ENCODE measurements at places on chromosomes 2 and 18.

DNA sequence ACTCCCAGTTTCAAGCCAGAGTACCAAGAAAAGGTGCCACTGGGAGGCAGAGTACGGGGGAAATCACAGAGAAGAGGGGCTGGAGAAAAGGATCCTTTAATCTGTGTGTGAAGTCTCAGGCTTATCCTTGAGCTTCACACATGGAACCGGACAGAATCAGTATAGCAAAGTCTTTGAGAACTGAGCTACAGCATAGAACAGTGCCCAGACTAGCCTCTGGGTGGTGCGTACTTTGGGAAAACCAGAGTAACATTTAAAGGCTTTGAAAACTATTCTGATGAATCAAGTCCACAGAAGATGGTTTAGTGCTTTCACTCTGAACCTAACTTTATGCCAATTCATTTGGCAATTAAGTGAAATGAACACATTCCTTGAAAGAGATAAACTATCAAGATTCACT, 83.1 kb downstream of the BABAM2 start:
- DNase-seq: no peak

GRCh38 chr2:109253217-109253616, 124.2 kb downstream of the SH3RF3 start:
- no peak for DNase-seq

DNA sequence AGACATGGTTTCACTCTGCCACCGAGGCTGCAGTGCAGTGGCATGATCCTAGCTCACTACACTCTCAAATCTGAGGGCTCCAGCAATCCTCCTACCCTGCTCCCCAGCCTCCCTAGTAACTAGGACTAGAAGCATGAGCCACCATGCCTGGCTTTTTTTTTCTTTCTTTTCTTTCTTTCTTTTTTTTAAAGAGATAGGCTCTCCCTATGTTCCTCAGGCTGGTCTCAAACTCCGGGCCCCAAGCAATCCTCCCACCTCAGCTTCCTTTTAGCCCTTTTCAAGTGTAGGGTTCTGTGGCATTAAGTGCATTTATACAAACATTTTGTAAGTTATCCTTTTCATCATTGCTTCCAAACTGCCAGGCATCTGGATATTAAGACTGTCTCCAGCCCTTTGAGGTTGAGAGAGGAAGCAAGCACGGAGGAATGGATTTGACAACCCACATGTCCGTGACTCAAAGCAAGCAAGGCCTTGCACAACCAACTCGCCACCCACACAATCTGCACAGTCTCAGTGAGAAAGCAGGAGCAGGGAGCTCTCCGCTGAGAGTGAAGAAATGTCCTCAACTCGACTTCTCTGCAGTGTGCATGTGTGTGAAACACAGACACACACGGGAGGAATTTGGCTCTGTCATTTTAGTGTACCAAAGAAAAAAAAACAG, 65.6 kb downstream of the ATP8B1 start:
- DNase-seq: no peak

- no peak for DNase-seq
Observed at GRCh38 chr2:227082286-227082685, 81.7 kb downstream of the COL4A4 start.

GRCh38 chr2:52886556-52886955, 881.0 kb upstream of the CHAC2 start:
- no peak for DNase-seq

GRCh38 chr18:3224223-3224622, 4.5 kb upstream of the MYOM1 start:
- no peak for DNase-seq

DNA sequence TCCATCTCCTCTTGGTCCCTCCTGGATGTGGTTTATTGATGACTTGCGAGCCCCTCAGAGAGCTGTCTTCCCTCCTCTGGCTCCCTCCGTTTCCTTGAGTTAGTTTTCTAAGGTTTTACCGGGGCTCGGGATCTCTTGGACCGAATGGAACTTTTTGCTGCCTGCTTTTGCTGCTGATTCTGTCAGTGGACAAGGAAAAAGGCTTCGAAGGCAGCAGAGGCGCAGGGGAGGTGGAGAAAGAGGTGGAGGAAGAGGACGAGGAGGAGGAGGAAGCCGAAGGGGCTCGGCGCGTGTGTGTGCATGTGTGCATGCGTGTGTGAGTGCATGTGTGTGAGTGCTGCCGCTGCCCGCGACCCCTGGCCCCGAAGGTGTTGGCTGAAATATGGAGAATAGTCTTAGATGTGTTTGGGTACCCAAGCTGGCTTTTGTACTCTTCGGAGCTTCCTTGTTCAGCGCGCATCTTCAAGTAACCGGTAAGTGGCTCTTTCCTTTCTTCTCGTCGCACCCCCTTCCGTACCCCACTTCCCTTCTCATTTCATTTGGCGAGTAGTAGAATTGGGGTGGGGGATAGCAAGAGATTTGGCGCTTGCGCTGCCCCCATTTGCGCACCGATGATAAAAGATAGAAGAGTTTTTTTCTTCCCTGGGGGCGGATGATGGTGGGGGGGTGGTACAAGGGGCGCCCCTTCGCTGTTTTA, 557 bp downstream of the DCC start:
- no peak for DNase-seq

- no peak for DNase-seq
Observed at GRCh38 chr2:111903930-111904439, 5.6 kb downstream of the MERTK start.

GRCh38 chr18:36157441-36157840, 27.7 kb downstream of the ELP2 start:
- no peak for DNase-seq

GRCh38 chr2:219525533-219526232, 11.4 kb downstream of the ASIC4 start:
- DNase-seq: no peak

- no peak for DNase-seq
Observed at GRCh38 chr2:60376252-60376651, 177.2 kb downstream of the BCL11A start.

DNA sequence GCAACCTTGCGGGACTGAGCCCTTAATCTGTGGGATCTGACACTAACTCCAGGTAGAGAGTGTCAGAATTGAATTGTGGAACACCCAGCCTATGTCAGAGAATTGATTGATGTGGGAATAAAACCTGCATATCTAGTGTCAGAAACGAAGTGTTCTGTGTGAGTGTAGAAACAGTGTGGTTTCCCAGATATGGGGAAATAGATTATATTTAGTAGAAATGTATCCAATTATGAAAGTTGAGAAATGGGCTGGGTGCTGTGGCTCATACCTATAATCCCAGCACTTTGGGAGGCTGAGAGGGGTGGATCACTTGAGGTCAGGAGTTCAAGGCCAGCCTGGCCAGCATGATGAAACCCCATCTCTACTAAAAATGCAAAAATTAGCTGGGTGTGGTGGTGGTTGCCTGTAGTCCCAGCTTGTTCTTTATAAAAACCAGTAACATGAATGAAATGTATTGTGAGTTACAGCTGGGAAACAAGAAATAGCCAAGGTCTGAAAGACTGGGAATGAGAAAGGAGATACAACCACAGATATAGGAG, 4.3 kb upstream of the TP53I3 start:
- DNase-seq: no peak

GRCh38 chr18:484749-485464, 15.6 kb downstream of the COLEC12 start:
- DNase-seq: no peak

- no peak for DNase-seq
Observed at GRCh38 chr2:176138526-176138922, 9.0 kb downstream of the HOXD8 start.

DNA sequence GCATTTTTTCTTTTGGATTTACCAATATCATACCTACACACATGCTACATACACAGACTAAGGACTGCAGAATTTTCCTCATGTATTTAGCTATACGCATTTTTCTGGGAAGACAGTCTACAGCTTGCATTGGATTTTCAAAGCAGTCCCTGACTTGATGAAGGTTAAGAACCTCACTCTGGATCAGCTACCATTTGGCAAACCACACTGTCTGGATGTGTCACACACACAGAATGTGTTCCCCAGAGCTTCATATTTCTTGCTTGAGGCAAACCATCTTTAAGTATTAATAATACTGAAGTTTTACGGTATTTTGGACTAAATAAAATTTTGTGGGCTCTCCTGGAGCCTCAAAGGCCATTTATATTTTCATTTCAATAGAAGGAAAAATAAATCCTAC, 102.3 kb downstream of the TCF4 start:
- no peak for DNase-seq

DNA sequence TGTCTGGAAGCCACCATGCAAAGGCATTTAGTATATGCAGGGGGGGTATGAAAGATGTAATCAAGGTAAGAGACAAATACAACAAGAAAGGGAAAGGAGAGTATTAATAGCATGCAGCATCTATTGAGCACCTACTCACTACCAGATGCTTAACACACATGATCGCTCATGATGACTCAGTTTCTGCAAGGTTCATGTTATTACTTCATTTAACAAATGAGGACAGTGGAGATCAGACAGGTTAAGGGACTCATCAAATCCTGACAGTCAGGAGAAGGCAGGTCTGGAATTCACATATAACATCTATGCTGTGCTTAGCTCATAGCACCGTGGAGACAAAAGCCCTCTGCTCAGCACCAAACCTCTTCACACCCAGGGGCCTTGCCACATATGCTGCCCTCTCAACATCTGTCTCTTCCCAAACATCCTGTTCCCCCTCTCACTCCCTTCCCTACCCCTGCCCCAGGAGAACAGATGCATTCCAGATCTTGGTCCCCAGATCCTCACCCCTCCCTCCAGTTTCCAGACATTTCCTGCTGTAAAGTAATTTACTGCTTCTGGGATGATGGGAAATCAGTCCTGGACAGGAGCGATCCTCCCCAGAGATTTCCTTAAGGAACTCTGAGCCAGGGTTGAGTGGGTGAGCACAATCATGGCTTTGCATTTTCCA, 155.3 kb downstream of the ANTXR1 start:
- DNase-seq: no peak

DNA sequence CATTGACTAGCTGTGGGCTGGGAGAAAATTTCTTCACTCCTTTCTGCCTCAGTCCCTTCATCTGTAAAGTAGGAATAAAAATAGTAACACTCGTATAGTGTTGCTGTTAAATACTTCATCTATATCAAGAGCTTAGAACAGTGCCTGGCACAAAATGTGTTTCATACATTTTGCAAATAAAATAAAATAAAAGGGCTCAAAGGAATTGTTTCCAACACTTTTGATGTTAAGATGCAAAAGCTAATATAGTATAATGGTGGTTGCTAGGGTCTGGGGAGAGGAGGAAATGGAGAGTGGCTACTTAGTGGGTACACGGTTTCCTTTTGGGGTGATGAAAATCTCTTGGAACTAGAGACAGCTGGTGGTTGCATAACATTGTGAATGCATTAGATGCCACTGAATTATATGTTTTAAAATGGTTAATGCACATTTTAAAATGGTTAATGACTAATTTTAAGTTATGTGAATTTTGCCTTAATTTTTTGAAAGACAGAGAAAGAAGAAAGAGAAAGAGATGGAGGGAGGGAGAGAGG, 542.1 kb upstream of the ID2 start:
- no peak for DNase-seq

DNA sequence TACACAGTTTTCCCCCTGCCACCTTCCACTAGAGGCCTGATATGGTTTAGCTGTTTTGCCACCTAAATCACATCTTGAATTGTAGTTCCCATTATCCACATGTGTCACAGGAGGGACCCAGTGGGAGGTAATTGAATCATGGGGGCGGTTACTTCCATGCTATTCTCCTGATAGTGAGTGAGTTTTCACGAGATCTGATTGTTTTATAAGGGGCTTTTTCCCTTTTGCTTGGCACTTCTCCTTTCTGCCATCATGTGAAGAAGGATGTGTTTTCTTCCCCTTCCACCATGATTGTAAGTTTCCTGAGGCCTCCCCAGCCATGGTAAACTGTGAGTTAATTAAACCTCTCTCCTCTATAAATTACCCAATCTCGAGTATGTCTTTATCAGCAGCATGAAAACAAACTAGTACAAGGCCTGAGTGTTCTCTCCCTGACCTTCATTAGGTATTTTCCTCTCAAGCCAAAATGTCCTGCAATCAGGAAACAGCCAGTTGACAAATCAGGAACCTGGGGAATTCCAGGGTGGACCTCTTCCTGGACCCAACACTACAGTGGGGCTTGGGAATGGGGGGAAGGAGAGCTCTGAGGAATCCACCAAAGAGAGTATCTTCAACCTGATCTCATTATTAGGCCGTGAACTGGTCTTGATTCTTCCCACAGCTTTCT, 129.9 kb downstream of the TXNL1 start:
- DNase-seq: no peak

- no peak for DNase-seq
Observed at GRCh38 chr2:10951558-10952414, 40.1 kb downstream of the KCNF1 start.

DNA sequence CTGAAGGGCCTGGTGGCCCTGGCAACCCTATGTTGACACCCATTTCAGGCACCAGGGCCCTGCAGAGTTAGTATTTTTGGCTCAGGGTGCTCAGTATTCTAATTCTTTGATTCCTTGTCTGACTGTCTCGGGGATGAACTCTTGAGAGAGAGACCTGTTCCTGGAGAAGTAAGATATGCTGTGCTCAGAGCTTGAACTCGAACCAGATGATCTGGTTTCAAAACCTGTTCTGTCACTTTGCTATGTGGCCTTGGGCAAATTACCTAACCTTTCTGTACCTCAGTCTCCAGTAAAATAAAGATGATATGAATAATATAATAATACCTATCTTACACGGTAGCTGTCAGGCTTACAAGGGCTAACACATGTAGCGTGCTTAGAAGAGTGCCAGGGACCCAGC, 294.2 kb downstream of the DYSF start:
- DNase-seq: no peak

GRCh38 chr18:57175532-57175931, 28.6 kb downstream of the BOD1L2 start:
- DNase-seq: no peak

GRCh38 chr2:220499225-220499624, 871.8 kb downstream of the SLC4A3 start:
- no peak for DNase-seq

DNA sequence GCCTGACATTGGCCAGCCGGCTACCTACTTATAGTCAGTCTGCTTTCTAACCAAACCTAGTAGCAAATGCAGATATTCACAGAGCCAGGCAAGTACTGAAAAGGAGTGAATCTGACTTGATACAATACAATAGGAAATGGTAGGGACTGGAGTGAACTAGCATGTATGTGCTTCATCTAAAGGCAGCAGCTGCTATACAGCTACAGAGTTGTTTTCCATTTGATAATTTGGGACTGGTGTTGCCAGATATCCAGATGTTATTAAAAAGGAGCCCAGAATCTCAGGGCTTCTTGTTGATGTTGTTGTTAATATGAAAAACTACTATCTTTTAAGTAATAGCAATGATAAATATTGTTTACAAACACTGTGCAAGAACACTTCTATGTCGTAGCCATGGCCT, 159.4 kb downstream of the BABAM2 start:
- no peak for DNase-seq

DNA sequence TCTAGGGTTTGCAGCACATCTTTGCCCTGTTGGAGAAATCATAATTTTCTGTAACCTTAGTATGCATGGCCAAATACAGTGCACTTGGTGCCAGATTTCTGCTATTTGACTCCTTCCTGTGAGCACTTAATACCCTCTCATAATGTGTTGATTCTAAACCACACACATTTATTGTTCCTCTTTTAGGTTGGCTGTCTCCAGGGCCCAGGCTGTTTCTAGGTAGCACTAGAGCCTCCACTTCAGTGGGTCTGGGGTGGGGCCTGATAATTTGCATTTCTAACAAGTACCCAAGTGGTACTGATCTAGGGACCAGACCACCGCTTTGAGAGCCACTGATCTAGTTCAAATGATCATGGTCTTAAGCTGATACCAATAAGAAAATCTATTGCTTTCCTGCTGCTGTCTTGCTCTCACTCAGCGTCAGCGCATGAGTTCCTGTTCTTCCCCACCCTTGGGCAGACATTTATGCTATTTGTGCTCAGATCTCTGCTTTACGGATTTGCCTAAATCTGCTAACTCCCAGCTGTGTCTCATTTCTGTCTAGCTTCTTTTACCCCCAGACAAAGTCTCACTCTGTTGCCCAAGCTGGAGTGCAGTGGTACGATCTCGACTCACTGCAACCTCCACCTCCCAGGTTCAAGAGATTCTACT, 7.4 kb downstream of the PTRHD1 start:
- no peak for DNase-seq
